ENCODE measurements at places on chromosomes 16 and 17. TPM values are rescaled to one million over a fixed set of nuclear protein-coding genes. Genes with fewer than 3 reads are reported as not detected.

The SEPHS2 gene
- total RNA-seq = 19.3 TPM

The ATP2A1 gene
- total RNA-seq = 0.33 TPM

The ZNF785 gene
- total RNA-seq = 8.7 TPM

The FNDC8 gene
- total RNA-seq = not detected

The VAC14 gene
- total RNA-seq = 29.2 TPM

The MT1G gene
- 16.4 TPM for total RNA-seq

The MPV17L gene
- total RNA-seq = 0.66 TPM

The KRTAP2-1 gene
- total RNA-seq = not detected

The ANKRD40CL gene
- not detected for total RNA-seq

The VAT1L gene
- total RNA-seq = 86.9 TPM

- no peak for DNase-seq
These were observed 40.6 kb downstream of the EMP2 start for GRCh38 chr16:10539793-10540192.

DNA sequence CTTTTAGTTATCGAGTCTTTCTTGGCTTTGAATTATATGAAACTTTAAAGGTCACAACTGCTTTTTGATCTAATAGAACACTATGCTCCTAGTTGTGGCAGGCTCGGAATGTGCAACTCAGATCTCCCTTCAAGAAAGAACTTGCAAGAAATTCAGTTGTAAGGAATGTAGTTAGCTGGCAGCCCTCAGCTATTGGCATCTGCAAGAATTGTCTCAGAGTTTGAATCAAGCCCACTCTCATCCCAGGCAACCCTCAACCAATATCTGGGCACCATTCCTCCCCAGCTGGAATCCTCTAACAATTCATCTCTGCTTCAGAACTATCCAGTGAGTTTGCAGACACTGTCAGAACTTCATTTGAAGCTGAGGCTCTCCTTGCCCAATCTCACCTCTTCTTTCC, 447.2 kb downstream of the KIF2B start:
- DNase-seq = no peak

DNA sequence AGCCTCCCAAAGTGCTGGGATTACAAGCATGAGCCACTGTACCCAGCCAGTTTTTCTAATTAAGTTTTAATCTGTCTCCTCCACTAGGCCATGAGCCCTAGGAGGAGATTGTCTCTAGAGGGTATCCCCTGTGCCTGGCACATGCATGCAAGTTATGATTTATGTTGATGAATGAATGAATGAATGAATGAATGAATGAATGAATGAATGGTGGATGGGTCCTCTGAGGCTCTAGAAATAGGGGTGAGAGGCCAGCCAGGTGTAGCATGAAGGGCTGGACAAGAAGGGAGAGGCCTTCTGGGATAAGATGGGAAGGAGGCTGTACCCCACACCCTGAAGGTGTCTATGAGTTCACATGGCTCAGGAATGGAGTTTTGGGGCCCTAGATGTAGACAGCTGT, 48.8 kb downstream of the EMP2 start:
- no peak for DNase-seq

DNA sequence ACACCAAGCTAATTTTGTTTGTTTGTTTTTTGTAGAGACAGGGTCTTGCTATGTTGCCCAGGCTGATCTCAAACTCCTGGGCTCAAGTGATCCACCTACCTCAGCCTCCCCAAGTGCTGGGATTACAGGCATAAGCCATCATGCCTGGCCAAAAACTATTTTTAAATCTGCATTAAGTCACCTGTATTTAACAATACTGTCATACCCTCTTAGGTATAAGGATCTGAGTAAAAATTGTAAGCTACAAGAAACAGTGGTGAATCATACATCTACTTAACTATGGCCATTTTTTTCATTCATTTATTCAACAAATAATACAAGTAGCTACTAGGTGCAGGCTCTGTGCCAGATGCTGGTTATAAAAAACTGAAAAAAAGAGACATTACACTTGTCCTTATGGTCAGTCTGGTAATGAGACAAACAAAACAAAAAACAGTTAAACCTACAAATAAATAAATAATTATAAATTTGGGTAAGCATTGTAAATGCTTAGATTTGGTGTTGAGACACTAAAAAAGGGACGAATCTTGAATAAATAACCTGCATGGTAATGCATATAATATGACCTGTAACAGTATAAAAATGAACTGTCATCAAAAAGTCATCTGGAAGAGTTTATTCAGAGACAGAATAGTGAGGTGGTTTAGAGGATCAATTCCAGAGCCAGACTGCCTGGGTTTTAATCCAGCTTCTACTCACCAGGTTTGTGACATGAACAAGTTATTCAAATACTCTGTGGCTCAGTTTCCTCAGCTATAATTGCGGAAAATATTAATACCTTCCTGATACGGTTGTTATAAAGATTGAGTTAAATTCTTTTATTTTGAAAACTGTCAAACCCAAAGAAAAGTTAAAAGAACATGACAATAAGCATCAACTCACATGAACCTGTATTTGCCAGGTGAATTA, 26.8 kb downstream of the BRIP1 start:
- DNase-seq = no peak

DNA sequence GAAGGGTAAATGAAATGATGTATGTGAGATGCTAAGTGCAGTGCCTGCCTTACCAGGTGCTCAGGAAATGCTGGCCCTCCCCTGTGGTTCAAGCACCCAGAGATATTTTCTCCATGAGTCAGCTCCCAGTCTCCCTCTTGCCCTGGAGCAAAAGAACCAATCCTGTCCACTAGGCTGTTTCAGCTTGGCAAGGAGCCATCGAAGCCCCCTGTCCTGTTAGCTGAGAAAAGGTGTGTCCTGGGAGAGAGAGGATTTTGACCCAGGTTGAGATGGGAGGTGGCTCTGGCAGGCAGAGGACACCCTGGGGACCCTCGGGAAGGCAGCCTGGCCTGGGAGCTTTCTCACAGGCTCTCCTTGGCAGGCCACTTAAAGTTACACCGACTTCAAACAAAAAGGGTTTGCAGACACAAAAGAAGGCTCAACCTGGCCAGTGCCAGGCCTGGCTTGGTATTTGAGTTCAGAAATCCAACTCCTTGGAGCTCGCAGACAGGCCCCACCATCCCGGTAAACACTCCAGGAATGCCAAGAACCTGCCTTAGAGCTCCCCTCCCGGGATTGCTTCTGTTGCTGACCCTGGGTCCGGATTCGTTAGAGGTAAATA, 29.6 kb downstream of the NTN1 start:
- DNase-seq = peak; percentile 66

GRCh38 chr17:82365606-82366295, 5.8 kb upstream of the UTS2R start:
- no peak for DNase-seq

GRCh38 chr17:39150104-39150634, 1.3 kb downstream of the PLXDC1 start:
- DNase-seq = no peak

DNA sequence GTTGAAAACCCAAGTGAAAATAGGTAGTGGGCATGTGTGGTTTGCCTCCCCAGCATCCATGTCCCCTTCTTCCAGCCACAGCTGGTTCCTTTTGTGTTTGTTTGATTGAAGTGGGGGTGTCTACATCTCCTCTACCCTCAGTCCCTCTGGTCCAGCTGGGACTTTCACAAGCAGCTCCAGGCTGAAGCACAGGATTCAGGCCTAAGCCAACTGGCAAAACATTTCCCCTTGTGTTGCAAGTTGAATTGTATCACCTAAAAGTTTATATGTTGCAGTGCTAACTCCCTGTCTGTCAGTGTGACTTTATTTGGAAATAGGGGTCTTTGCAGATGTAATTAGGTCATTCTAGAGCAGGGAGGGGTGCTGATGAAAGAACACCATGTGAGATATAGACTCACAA, 205.9 kb upstream of the ASIC2 start:
- DNase-seq = no peak

DNA sequence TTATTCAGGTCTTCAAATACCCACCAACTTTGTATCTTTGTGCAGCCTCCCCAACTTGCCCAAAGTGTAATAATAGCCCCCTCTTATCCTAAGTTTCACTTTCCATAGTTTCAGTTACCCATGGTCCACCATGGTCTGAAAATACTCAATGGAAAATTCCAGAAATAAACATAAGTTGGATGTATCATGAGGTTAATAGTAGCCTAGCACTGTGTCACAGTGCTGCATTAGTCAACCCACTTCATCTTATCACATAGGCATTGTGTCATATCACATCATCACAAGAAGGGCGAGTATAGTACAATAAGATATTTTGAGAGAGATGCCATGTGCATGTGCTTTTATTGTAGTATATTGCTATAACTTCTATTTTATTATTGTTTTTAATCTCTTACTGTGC, 21.9 kb downstream of the OMG start:
- DNase-seq = no peak

GRCh38 chr17:4035081-4035680, 70.9 kb upstream of the ATP2A3 start:
- DNase-seq = no peak

DNA sequence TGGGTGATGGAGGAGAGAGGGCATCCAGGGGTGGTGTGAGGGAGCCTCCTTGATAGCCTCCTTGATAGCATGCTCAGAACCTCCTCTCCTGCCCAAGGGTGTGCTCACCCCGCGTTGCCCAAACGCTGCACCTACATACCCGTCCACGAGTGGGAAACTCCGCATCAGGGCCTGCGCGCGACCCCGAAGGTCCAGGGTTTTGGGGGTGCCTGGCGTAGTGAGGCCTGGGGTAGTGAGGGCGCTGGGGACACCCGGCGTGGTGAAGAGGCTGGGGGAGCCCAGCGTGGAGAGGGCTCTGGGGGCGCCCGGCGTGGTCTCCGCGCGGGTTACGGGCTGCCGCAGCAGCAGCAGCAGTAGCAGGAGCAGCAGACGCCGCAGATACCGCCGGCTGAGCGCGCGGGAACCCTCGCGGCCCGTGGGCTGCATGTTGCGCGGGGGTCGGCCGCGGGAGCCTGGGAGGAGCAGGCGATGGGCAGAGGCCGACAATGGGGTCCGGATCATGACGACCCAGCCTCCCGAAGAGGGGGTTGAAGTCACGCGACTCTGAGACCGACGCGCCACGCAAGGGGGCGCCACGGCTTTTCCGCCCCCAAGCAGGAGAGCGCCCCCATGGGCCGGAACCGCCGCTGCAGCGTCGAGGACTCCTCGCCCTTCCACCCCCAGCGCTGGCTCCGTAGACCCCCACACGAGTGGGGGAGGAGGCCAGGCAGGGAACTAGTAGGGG, at the start of gene DPEP3:
Gene DPEP3 (minus strand): TSS at position 545 of the 724 bp plus-strand sequence. CDS start 119 bp downstream, at position 426.
- no peak for DNase-seq

DNA sequence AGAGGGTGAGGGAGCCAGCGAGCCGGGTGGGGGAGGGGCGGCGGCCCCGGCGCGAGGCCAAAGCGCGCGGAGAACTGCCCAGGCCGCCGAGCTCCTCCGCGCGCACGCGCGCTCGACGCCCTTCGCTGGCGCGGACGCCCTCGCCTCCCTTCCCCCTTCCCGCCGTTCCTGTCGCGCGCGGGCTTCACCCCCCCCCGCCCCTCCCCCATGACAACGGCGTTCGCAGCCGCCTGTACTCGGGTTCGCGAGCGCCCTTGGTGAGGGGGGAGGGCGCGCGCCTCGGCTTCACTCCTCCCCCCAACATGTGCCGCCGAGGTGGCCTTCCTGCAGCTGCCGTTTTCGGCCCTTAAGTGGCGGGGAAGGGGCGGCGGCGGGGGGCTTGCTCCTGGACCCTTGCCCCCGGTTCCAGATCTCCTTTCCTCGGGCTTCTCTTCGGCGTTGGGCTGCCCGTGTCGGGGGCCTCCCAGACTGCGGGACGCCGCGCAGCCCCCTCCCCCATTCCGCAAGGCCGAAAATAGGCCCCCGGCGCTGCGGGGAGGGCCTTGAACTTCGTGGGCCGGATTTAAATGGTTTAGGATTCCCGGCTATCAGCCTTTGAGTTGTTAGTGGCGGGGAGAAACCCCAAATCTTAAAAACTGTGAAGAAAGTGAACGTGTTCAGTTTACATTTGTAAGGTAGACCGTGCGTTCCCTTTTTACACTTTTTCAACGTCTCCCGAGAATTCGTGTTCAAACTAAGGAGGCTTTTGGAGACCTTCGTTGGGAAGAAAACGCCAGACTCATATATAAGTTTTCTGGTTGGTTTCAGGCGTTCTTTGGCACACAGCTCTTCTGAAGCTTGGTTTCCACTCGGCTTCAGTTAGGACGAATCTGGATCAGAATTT, 653 bp downstream of the SRRM2 start:
- DNase-seq = peak; percentile 85

GRCh38 chr17:39402890-39403605, 1.6 kb upstream of the FBXL20 start:
- no peak for DNase-seq

DNA sequence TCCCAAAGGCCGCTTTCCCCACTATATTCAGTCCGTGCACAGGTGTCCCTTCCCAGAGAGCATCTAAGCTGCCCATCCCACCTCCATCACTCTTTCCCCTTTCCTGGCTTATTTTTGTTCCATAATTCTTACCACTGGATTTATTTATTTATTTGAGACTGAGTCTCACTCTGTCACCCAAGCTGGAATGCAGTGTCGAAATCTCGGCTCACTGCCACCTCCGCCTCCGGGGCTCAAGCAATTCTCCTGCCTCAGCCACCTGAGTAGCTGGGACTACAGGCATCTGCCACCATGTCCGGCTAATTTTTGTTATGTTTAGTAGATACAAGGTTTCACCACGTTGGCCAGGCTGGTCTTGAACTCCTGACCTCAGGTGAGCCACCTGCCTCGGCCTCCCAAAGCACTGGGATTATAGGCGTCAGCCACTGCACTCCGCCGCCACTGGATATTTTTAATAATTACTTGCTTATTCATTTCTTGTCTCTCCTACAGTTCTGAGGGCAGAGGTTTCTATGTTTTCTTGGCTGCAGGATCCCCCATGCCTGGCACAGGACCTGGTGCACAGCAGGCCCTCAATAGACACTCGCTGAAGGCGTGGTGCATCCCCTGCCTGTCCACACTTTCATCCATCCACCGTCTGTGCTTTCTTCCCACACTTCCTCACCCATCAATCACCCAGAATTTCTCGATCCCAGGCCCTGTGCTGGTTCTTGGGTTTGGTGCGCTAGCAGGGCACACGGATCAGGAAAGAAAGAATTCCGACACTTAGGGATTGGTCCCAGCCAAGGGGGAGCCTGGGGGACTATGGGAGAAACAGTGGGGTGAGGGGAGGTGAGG, 9.9 kb upstream of the ADGRG1 start:
- DNase-seq = no peak

GRCh38 chr16:8552487-8553221, 37.7 kb downstream of the TMEM114 start:
- no peak for DNase-seq

- no peak for DNase-seq
These were observed 38.2 kb upstream of the CIBAR2 start for GRCh38 chr16:85150331-85150940.

DNA sequence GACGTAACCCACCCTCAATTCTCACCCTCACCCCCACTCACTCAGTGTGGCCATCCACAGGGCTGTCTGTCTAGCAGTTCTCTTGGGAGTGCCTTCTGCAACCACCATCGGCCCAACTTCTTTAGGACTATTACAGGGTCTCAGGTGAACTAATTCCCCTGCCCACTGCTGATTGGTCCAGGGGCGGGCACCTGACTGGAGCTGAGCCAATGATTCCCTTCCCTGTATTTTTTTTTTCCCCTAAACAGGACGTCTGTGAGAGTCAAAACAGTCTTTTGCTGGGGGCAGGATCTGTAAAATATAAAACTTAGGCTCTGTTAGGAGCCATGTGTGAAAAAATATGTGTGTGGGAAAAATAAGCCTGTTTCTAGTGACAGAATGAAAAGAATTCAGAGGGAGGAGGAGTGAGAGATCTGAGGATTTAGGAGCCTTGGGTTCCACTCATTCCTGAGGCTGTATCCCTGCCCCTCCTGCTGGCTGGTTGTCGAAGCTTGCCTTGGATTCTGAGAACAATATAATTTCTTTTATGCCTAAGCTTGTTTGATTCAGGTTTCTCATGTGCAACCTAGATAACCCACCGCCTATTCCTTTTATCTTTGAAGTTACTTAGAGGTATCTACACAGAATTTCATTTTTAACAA, 115.0 kb downstream of the SPACA3 start:
- DNase-seq = peak; percentile 55

- DNase-seq = peak; percentile 88
These were observed 2.1 kb upstream of the C17orf78 start for GRCh38 chr17:37373530-37374159.
